ENCODE measurements at places on chromosomes 2 and 18.

GRCh38 chr18:62996566-62996965 lies 281.2 kb downstream of the PHLPP1 start:
- DNase-seq, result no peak

- no peak for DNase-seq
Observed at GRCh38 chr2:172861656-172862476, 126.2 kb downstream of the RAPGEF4 start.

DNA sequence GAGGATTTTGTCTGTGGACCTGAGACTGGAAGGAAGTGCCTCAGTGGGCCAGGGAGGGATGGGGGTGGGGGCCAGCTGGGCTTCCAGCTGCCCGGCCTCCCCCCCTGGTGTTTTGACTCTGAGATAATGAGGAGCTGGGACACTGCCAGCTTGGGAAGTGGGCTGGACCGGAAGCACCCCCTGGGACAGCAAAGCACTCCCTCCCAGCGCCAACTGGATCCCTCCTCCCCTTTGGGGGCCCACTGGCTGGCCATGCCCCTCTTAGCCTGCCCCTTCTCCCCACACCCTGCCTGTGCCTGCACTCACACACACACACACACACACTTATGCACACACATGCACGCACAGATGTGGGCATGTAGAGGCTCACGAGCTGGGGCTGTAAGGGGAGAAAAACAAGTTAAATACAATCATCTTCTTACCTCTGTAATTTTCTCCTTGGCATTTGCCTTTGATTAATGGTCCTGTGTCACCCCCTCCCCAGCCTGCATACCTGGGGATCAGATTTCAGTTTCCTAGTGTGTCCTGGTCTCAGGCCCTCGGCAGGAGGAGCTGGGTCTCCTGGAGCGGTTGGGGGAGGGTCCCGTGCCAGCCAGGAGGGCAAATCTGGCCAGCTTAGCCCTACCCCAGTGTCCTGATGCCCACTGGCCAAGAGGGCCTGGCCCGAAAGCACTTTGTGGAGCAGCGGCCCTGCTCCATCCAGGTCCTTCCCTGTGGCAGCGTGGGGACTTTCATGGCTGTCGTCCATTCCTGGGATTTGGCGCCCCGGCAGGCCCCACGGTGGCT lies 3.6 kb downstream of the ITM2C start:
- no peak for DNase-seq

- no peak for DNase-seq
Observed at GRCh38 chr18:392928-393573, 107.5 kb downstream of the COLEC12 start.

DNA sequence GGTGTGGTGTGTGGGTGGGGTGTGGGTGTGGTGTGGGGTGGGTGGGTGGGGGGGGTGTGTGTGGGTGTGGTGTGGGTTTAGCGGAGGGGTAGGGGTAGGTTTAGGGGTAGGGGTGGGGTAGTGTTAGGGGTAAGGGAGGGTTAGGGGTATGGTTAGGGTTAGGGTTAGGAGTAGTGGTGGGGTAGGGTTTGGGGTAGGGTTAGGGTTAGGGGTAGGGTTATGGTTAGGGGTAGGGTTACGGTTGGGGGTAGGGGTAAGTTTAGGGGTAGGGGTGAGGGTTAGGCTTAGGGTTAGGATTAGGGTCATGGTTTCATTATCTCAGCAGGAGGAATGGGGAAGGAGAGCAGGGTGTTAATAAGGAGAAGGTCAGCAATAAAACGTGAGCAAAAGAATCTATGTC lies 11.3 kb upstream of the PARD6G start:
- no peak for DNase-seq

- no peak for DNase-seq
Observed at GRCh38 chr2:157810037-157810436, 66.1 kb downstream of the ACVR1 start.

DNA sequence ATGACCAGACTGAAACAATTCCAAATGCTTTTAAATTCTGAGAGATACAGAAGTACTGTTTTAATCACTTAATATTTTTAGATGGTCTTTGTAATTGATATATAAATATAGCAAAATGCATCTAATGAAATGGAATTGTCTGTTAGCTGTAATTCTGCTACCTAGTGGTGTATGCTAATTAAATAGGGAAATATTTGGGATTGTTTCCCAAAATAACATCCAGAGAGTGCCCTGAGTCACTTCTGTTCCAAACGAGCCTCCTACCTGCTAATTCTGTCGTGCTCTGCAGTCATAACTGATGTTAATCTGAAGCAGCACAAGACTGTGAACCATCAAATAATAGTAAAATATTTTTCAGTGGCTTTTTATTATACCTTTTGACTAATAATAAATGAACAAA lies 71.4 kb upstream of the NOSTRIN start:
- DNase-seq, result no peak

DNA sequence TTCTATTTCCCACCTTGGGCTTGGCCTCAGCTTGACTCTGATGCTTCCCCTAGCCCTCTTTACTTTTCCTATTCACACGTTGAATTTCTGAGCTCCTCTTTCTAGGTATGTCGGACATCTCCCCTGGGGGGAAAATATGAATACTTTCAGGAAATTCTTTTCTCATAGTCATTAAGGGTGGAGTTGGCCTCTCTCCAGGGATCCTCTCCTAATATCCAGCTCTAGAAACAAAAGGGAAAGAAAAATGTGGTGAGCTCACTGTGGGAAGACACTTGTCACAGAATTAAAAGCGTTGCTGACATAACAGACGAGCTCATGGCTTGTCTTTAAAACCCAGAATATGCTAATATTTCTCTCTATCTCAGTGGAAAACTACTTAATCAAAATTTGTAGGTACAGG lies 132.7 kb upstream of the MEX3C start:
- no peak for DNase-seq

- no peak for DNase-seq
Observed at GRCh38 chr2:236809716-236810115, 240.1 kb downstream of the ACKR3 start.

- no peak for DNase-seq
Observed at GRCh38 chr2:239355139-239355538, 45.7 kb downstream of the HDAC4 start.

- no peak for DNase-seq
Observed at GRCh38 chr2:212124598-212124997, 414.0 kb downstream of the ERBB4 start.

DNA sequence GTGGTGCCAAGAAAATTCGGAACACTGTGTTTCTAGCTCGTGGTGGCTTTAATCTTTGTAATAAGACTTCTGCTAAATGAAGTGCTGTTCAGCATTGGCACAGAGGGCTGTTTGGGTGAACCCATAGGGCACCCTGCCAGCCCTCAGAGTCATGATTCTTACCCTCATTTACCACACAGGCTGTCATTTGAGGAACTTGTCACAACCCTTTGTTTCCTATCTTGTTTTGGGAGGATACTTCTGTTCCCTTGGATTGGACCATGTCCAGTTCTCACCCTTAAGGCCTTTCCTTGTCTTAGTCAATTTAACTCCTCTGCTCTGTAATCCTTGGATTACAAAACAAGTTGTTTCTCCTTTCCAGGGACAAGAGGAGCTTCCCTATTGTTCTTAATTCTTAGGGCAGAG lies 225.7 kb downstream of the MTX2 start:
- no peak for DNase-seq

GRCh38 chr2:75545922-75546321 lies 14.8 kb downstream of the EVA1A start:
- no peak for DNase-seq

DNA sequence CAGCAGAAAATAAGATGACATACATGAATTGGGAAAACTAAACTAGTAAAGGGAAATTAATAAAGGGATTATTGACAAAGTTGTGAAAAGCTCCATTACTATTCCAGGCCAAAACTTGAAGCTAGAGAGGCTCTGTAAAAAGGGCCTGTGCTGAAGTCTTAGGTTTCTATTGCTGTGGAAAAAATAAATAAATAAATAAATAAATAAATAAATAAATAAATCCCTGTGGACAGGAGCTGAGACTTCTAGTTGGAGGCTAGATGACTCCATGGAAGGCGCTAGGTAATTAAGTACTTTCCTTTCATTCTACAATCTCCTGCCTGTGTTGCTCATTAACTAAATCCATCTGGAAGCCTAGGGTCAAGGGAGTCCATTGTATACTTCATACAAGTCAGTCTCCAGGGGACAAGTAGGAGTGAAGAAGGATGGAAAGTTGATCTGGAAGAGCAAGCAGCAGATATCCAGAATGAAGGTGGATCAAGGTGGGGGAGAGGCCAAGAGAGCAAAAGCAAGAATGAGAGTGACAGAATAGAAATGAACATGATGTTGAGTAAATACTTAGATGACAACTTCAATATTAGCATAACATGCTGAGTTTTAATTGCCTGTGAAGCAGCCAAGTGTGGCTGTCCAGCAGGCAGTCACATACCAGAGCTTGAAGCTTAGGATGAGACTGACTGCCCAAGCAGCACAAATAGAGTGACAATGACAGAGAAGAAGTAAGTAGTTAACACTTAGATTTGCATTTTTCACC lies 26.2 kb upstream of the CCNT2 start:
- DNase-seq, result no peak

- no peak for DNase-seq
Observed at GRCh38 chr2:219433666-219434467, 776 bp upstream of the SPEG start.

- no peak for DNase-seq
Observed at GRCh38 chr2:190663839-190664238, 15.0 kb downstream of the NAB1 start.

DNA sequence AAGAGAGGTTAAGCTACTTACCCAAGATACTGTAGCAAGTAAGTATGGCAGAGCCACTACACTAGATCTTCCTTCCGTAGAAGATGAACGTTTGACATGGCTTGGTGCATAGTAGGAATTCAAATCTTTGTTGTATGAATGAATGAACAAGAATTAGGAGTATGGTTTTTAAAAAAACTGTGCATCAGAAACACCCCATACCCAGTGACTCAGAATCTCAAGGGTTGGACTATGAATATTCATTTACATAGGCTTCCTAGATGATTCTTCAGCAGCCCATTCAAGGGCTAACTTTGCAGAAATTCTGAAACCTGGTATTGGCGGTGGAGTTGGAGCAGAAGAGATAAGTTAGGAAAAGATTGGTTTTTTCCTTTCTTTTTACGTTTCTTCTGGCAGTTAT lies 5.4 kb downstream of the ACTR3 start:
- DNase-seq, result no peak

GRCh38 chr2:69693775-69694450 lies 48.0 kb upstream of the ANXA4 start:
- no peak for DNase-seq

DNA sequence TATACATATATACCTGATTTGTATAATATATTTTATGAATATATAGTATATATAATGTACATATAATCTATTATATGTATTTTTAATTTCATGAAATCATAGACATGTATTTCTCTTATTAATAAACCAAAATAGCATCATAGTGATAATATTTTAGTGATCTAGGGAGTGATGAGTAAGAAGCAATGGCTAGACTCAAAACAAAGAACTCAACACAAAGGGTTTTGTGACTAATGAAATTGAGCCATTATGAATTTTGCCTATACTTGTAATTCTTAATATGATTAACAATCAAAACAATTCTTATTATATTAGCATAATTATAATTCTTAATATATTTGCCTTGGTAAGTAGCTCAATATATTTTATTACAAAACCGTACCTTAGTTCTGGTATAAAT lies 1614.1 kb upstream of the TMEFF2 start:
- DNase-seq, result no peak

- no peak for DNase-seq
Observed at GRCh38 chr2:139055202-139055601, 275.0 kb upstream of the NXPH2 start.

DNA sequence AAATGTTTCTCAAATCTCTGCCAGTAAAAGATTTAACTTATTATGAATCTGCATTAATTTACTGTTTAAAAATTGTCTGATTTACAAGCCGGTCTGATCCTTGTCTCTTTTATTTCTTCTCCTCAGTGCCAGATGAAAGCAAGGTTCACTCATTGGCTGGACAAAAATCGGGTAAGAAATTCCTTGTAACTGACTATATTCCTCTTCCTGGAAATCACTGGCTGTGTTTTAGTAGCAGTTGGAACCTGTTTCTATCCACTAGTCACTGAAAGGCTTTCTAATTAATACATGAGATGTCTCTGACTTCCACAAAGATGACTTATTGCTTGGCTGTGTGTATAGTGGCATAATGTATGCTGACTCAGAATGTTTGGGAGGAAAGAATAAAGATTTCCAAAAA lies 436.6 kb upstream of the NRP2 start:
- no peak for DNase-seq

GRCh38 chr2:157887946-157888345 lies 11.8 kb upstream of the ACVR1 start:
- no peak for DNase-seq

GRCh38 chr2:69196327-69197117 lies 183.5 kb downstream of the ANTXR1 start:
- DNase-seq, result no peak

- DNase-seq, result no peak
Observed at GRCh38 chr18:27847412-27847811, 329.5 kb downstream of the CDH2 start.

GRCh38 chr2:196702641-196703040 lies 63.1 kb downstream of the CCDC150 start:
- DNase-seq, result no peak

DNA sequence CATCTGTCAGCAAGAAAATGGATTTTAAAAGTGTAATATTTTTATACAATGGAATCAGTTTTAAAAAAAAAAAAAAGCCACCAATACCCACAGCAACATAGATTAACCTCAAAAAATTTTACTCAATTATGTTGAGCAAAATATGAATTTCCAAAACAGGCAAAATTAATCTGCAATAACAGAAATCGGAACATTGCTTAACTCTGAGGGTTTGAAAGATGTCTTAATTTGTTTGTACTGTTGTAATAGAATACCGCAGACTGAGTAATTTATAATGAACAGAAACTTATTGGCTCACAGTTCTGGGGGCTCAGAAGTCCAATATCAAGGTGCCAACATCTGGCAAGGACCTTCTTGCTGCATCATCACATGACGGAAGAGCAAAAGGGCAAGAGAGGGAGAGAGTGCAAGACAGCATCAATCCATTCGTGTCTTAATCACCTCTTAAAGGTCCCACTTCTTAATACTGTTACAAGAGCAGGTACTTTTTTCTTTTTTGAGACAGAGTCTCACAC lies 31.8 kb upstream of the TNFAIP6 start:
- DNase-seq, result no peak

DNA sequence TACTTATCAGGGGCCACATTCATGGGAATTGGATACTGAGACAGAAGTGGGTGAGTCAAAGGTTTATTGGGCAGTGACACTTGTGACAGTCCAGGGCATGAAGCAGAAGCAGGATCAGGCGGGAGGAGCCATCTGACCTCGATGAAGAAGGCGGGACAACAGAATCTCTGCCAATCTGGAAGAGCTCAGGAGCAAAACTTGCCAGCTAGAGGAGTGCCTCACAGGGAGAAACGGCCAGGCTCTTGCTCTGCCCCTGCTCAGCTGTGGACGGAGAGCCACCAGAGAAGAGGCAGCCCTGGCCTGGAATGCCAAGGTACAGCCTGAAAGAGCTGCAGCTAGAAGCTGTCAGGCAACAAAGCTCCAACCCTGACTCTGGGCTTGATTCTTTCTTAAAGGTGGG lies 16.9 kb downstream of the DAW1 start:
- DNase-seq, result no peak

- DNase-seq, result no peak
Observed at GRCh38 chr2:65059071-65059470, 2.9 kb downstream of the CEP68 start.

Measured in thoracic aorta (tissue), 2 donors.